ENCODE measurements at places on chromosomes 1 and 21. TPM values are rescaled to one million over a fixed set of nuclear protein-coding genes. Genes with fewer than 3 reads are reported as not detected.

DNA sequence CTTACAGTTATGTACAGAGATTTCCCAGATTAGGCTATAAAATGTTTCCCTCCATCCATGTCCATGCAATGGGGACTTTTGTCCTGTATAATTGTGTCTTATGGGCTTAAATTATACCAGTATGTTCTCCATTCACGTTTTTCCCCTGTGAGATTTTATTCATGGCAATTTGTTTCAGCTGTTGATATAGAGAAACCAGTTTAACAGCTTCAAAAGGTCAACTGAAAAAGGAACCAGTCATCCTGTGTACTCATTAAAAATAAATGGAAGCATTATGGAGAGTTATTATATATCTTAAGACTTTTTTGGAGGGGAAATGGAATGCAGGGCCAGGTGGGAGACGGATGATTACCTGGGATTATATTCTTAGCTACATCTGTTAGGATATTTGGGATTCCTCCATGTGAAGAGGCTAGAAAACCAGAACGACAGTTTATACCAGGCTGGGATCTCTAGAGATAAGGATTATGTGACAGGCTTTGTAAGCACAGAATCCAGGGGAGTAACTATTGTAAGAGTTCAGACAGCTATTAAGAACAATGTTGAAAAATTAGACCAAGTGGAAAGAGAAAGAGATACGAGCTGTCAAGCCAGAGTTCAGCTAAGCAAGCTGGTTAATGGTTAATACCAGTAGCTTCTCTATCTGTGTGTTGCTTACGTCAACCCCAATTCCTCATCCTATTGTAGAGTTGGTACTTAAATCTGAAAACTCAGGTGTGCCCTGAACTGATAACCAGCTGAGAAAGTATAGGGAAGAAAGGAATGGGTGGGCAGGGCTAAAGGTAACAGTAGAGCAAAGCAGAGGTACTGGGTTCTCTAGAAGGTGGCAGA, 12.4 kb upstream of the ZNF697 start:
- no peak for DNase-seq

- no peak for DNase-seq
Observed at GRCh38 chr1:12144236-12144635, 22.6 kb upstream of the TNFRSF1B start.

DNA sequence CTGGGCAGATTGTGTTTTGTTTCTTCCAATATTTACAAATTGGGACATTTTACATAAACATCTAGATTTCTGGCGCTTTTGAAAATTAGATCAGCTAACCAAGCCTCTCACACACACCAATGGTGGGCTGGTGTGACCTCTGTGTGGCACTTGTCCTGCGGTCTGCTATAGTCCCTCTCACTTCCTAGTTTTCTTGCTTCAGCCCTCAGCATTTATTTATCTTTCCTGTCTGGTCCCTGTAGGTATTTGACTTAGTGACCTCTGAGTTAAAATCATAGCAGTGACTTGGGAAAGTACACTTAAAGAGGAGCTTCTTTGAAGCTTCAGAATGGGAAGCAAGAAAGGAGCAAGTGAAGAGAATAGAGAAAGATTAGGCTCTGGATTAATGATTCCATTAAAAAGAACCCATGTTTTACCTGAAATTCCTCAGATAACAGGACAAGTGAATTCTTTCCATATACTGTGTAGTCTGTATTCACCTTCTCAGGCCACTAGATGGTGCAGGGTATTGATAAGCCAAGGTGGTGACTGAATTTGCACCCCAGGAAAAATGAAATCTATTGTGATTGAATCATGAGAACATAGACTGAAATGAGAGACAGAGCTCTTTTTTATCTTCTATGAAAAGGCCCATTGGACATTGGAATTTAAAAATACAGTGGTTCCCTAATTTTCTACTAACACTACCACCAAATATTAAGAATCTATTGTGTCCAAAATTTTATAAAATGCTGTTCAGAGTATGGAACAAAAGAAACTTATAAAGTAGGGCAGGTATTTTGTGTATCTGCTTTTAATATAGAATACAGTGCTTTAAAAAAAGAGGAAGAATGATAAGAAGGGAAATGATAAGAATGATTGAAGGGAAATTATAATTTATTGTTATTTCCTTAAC, 7.1 kb upstream of the DIPK1A start:
- no peak for DNase-seq

- DNase-seq: no peak
Observed at GRCh38 chr1:7960867-7961215, 670 bp upstream of the PARK7 start.

DNA sequence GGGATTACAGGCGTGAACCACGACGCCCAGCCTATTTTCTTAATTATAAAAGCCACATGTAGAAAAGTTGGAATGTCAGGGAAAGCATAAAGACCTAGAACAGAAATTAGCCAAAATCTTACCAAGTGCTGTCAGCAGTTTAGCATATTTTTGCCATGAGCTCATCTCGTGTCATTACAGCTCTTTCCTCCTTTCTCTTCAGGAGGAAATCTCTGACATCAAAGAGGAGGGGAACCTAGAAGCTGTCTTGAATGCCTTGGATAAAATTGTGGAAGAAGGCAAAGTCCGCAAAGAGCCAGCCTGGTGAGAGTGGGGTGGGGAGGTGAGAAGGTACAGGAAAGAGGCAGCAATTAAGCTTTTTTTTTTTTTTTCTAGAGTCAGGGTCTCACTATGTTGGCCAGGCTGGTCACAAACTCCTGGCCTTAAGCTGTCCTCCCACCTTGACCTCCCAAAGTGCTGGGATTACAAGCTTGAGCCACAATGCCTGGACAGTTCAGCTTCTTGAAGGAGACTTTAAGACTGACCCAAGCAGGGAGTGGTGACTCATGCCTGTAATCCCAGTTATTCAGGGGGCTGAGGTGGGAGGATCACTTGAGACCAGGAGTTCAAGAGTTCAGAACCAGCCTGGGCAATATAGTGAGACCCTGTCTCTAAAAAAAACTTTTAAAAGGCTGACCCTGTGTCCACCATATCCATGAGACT, 8.4 kb upstream of the BGLAP start:
- DNase-seq: no peak

- no peak for DNase-seq
Observed at GRCh38 chr1:200372095-200372884, 37.5 kb downstream of the ZNF281 start.

DNA sequence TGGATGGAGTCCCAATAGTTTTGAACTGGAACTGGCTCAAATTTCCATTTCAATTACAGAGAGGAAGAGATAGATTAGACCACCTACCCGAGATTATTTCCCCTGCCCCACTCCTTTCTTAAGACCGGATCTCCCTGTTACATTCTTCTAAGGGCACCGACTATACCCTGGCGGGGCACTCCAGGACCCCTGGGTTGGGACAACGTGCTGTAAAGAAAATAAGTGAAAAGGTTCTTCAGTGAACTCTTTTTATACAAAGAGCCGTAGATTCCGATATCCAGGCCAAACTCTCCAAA, 6.7 kb downstream of the NR5A2 start:
- no peak for DNase-seq

DNA sequence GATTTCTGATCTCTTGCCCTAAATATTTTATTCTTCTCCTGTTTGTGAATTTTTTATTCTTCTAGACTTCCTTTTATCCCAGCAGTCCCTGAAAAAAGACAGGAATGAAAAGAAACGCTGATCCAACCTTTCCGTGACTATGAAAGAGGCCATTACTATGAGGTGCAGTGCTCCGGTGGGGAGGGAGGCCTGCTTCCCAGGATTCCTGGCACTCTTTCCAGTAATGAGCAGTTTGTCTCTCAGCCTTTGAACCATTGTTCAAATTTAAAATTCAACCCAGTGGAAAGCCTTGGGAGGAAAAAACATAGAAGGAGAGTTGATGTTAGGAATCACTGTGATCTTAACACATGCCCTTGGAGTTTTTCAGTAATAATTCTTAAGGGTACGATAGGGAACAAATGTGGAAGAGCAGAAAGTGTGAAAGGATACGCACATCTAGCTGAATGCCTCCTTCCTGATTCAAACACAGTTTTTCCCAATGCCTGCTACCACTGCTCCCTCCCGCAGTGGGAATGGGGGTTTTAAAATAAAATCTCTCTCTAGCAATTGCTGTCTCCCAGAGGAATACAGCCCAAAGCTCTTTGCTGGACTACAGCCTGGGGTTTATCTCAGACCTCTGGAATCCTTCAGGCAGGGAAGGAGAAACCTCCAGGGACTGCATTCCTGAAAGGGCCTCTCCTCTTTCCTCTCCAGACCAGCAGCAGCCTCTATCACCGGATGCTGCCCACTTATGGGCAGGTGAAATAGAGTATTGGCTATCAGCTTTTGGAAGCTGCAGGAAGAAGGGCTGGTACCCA, 6.1 kb downstream of the IER5 start:
- no peak for DNase-seq

- DNase-seq: no peak
Observed at GRCh38 chr21:40680311-40680710, 166.6 kb downstream of the DSCAM start.

DNA sequence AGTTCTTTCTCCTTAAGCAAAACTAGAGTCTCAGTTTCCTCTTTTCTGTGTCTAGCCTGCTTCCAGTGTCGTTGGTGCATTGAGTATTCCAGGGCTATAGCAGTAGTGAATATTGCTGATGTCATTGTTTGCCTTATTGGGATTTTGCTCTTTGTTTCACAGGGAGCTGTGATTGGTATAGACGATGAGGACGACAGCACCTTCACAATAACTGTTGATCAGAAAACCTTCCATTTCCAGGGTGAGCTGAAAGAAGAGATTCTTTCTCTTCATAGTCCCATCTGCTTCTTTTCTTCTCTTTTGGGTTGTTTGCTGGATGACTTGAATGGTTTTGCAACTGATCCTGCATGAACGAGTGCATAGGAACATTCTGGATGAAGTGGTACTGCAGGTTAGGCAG, 52.4 kb downstream of the OSBPL9 start:
- DNase-seq: no peak

- DNase-seq: no peak
Observed at GRCh38 chr1:224377676-224378006, 21.0 kb downstream of the CNIH4 start.

- peak; percentile 79 for DNase-seq
Observed at GRCh38 chr1:31955917-31956736, 18.0 kb upstream of the PTP4A2 start.

DNA sequence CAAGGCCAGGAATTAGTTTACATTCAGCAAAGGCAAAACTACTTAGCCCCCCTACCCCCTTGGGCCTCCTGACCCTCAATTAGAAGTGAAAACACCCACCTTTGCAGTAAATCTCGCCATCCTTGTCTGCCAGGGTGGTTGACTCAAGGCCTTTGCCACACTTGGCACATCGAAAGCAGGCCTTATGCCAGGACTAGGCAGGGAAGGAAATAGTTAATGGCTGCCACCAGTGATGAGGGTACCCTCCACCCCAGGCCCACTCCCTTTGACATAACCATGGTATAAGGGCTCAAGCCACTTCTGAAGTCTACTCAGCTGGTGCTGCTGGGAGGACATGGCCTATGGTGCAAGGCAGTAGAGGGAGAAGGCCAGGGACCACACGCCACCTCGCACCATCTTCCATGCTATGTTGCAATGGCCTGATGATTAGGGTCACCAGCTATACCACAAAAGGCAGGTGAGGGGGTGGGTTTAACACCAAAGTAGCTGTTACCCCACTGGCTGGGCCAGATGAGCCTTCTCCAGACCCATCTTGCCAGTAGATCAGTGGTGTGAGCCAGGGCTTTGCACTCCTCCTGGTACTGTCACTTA, 16.3 kb upstream of the PHLDA3 start:
- DNase-seq: no peak

- DNase-seq: no peak
Observed at GRCh38 chr1:65108025-65108642, 39.9 kb upstream of the AK4 start.

DNA sequence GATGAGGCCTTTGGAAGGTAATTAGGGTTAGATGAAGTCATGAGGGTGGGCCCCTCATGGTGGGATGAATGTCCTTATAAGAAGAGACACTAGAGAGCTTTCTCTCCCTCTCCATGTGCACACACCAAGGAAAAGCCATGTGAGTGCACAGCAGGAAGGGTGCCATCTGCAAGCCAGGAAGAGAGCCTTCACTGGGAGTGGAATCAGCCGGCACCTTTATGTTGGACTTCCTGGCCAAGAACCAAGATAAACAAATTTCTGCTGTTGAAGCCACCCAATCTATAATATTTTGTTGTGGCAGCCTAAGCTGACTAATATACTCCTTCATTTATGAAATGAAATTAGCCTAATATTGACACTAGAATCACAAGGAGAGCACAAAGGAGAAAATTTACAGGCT, 38.2 kb upstream of the PKP1 start:
- DNase-seq: no peak

GRCh38 chr1:78075621-78076020, 29.9 kb downstream of the GIPC2 start:
- DNase-seq: no peak

Gene LHX8
- not detected for total RNA-seq

Gene RHBG
- not detected for total RNA-seq

Gene TATDN3
- 22.0 TPM for total RNA-seq

Gene OR6N1
- total RNA-seq: not detected

Gene FCER1G
- total RNA-seq: 21.5 TPM

Gene ADGRL2
- 37.9 TPM for total RNA-seq

Gene PEAR1
- total RNA-seq: 6.7 TPM

Gene KCNT2
- 1.0 TPM for total RNA-seq

Gene GBP7
- total RNA-seq: not detected

Gene TAL1
- total RNA-seq: 3.8 TPM

Gene ITLN2
- not detected for total RNA-seq

Gene SLC35F3
- not detected for total RNA-seq

Gene SAMD13
- total RNA-seq: 0.73 TPM

Measured in Right ventricle myocardium superior (tissue), 1 donor.